ENCODE measurements at places on chromosomes 5 and 9. TPM values are rescaled to one million over a fixed set of nuclear protein-coding genes. Genes with fewer than 3 reads are reported as not detected.

DNA sequence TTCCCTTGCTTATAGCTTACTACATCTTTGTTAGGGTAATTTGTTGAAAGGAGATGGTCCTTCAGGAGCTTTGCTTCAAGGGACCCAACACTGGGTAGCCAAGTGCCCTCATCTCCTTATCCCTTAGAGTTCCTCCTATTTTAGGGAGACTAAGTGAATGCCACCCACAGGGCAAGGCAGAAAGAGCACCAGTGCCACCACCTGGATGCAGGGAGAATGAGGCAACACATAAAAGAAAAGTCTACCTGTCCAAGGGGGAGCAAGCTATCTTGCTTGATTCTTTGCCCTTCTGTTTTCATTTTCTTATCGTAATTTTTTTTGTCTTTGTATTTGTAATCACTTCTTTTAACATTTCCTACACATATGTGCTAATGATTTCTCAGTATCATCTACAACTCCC is 205.5 kb downstream of the NPR3 start:
- H3K4me3 ChIP-seq: no peak overlapping the region
- DNase-seq: no peak
- H3K4me1 ChIP-seq: no peaks in the 10 kb centered on the region
- H3K36me3 ChIP-seq: no peaks in the 10 kb centered on the region
- H3K27ac ChIP-seq: no peak overlapping the region

DNA sequence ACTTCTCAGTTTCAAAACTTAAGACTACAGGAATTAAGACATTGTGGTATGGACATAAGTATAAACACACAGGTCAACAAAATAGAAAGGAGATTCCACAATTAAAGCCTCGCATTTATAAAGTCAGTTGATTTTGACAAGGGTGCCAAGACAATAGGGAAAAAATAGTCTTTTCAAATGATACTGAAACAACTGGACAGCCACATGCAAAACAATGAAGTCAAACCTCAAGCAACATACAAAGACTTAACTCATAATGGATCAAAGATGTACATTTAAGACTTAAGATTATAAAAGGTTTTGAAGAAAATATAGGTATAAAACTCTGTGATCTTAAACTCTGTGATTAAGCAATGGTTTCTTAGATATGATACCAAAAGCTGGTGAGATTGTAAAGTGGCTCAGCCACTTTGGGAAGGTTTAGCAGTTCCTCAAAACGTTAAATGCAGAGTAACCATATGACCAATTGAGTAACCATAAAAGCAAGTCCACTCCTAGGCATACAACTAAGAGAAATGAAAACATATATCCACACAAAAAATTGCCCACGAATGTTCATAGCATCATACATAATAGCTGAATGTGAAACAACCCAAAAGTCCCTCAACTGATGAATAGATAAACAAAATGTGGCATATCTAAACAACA is 22.0 kb downstream of the HINT1 start:
- H3K4me3 ChIP-seq: no peak overlapping the region
- DNase-seq: no peak
- H3K27me3 ChIP-seq: no peaks in the 10 kb centered on the region
- H3K36me3 ChIP-seq: no peaks in the 10 kb centered on the region

DNA sequence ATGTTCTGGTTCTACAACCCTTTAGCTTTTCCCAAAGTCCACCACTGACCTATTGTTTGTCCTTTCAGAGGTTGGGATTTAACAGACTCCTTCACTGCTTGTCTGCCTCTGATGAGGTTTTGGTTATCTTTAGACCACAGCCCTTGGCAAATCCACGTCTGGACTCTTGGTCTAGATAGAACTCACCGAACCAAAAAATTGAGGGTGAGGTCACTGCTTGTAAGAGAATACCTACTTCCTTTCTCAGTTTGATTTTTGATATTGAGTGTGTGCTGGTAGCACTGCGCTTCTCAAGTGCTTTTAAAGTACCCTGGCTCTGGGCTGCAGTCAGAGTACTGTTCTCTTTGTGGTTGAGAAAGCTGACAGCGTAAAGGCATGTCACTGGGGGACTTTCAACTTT is 61.7 kb downstream of the JMY start:
- no peaks in the 10 kb centered on the region for H3K27me3 ChIP-seq
- H3K4me1 ChIP-seq: peaks cover 5% of the 10 kb centered on the region
- H3K4me3 ChIP-seq: no peak overlapping the region
- H3K36me3 ChIP-seq: peaks cover 6% of the 10 kb centered on the region
- no peak overlapping the region for H3K27ac ChIP-seq

DNA sequence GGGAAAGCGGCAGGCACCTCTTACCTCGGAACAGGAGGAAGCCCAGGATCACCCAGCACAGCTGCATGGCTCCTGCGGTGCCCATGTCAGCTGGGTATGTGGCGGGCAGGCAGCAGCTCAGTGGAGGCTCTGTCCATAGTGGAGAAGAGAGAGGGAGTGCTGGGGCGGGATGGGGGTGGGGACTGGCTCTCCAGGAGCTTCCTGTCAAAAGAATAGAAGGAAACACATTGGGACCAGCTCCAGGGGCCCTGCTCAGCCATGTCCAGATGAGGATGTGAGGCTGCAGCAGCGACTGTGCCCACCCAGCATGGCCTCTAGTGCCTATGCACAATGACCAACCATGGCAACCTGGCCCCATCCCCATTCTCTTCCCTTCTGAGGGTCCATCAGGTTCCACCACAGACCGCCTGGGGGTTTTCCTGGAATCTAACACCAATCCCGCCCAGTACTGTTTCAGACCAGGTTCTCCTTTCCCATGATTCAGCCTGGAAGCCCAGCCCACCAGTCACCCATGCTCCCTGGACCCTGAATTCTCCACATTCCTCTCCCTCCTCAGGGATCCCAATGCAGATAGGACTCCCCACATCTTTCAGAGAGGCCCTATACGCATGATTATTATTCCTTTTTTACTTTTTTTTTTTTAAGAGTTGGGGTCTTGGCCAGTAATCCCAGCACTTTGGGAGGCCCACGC is at the start of gene ECSCR:
ECSCR (minus strand) TSS at position 158 of the 691 bp plus-strand sequence; CDS start at position 85, 73 bp downstream.
- DNase-seq: peak; percentile 44
- no peaks in the 10 kb centered on the region for H3K36me3 ChIP-seq
- no peak within 1 kb of the TSS for H3K4me3 ChIP-seq
- H3K27me3 ChIP-seq: no peaks in the 10 kb centered on the region
- H3K4me1 ChIP-seq: peaks cover 15% of the 10 kb centered on the region

GRCh38 chr5:145797336-145797735 is 37.8 kb downstream of the PRELID2 start:
- H3K27me3 ChIP-seq: no peaks in the 10 kb centered on the region
- H3K4me3 ChIP-seq: no peak overlapping the region
- no peak overlapping the region for H3K27ac ChIP-seq
- no peaks in the 10 kb centered on the region for H3K4me1 ChIP-seq

DNA sequence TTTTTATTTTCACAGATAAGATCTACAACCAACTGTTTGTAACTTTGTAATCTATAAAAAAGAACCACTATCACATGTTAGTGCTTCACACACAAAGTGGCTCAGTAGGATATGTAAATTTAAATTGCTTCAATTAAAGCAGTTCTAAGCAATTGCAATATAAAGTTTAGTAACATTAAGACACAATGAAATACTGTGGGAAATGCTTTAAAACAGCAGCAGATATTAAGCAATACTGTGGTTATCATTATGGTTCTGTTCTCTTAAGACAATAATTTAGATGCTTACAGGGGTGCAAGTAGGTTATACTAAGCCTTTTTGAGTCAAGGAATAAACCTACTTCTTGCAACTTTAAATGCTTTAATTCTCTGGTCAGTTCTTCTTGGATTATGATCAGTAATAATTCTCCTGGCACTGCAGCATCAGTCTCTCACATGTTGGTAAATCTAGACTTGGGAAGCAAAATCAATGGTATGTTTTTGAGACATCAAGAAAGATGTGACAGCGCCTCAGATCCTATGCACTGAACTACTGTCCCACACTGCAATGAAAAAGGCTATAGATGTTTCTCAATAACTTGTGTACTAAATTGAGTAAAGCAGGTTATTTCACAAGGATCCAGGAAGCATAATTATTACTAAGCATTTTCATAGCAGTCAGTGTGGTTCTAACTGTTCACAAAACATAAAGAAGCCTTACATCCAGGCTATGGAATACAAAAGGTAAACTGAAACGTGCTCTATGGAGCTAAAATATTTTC is 338.7 kb upstream of the PDE4D start:
- DNase-seq: no peak
- no peak overlapping the region for H3K4me3 ChIP-seq
- H3K4me1 ChIP-seq: no peaks in the 10 kb centered on the region

DNA sequence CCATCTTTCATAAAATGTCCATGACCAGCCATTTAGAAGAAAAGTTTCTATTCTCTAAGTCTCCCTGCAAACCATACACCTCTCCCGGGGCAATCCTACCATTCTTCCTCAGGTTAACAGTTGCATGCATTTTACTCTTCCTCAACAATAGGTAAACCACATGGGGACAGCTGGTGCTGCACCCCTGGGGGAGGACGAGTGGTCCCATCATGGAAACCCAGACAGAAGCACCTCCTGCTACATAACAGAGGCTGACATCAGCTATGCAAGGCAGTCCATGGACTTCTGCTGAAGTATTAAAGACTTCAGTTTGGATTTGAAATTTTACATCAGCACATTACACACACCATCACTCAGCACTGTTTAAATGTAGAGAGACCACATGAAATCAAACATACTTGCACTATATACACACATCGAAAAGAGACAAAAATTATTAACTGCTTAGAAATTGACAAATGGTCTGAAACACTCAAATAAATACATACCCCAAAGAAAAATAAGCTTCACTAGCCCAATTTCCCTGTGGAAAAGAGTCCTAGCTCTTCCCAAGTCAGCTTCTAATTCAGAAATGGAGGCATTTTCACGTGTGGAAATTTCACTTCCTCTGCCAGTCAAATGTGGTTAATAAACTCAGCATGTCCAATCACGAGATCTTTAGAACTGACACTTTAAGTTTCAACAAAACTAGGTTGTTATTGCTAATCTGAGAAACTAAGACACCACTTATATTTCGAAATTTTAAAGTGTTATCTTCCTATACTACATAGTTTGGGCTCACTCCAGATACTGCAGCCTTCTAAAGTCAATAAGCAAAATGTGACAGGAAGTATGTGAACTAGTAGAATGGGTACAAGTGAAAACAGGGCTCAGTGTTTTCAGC is 173.4 kb downstream of the ROR2 start:
- no peaks in the 10 kb centered on the region for H3K4me1 ChIP-seq
- H3K27me3 ChIP-seq: peaks cover 30% of the 10 kb centered on the region
- no peaks in the 10 kb centered on the region for H3K36me3 ChIP-seq
- H3K4me3 ChIP-seq: no peak overlapping the region

- no peaks in the 10 kb centered on the region for H3K27me3 ChIP-seq
- H3K27ac ChIP-seq: no peak overlapping the region
- DNase-seq: no peak
- no peaks in the 10 kb centered on the region for H3K36me3 ChIP-seq
- H3K4me1 ChIP-seq: no peaks in the 10 kb centered on the region
These were observed 39.0 kb upstream of the TARS1 start for GRCh38 chr5:33401482-33402390.

DNA sequence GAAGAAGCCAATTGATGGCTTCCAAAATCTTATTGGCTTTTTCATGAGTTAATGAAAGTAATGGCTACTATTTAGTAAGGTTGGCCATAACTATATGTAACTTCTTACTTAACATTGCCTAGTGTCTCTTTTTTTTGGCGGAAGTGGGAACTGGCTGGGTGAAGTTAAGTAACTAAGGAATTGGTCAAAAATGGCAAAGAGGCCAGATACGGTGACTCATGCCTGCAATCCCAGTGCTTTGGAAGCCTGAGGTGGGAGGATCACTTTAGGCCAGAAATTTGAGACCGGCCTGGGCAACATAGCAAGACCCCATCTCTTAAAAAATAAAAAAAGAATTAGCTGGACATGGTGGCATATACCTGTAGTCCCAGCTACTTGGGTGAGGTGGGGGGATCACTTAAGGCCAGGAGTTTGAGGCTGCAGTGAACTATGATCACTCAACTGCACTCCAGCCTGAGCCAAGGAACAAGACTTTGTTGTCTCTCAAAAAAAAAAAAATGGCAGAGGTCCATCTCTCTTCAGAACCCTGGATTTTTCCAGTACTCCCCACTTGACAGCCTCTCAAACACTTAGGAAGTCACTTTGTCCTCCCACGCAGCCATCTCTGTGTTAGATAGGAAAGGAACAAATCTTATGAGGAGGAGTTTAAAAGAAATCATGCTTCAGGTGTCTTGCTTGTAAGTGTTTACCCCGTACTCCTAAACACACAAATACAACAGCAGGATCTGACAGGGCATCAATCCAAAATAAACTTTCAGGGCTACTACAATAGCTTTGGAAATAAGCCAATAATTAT is 75.7 kb downstream of the TEK start:
- peaks cover 10% of the 10 kb centered on the region for H3K27me3 ChIP-seq
- no peaks in the 10 kb centered on the region for H3K36me3 ChIP-seq
- H3K27ac ChIP-seq: no peak overlapping the region
- no peak for DNase-seq
- no peaks in the 10 kb centered on the region for H3K4me1 ChIP-seq

DNA sequence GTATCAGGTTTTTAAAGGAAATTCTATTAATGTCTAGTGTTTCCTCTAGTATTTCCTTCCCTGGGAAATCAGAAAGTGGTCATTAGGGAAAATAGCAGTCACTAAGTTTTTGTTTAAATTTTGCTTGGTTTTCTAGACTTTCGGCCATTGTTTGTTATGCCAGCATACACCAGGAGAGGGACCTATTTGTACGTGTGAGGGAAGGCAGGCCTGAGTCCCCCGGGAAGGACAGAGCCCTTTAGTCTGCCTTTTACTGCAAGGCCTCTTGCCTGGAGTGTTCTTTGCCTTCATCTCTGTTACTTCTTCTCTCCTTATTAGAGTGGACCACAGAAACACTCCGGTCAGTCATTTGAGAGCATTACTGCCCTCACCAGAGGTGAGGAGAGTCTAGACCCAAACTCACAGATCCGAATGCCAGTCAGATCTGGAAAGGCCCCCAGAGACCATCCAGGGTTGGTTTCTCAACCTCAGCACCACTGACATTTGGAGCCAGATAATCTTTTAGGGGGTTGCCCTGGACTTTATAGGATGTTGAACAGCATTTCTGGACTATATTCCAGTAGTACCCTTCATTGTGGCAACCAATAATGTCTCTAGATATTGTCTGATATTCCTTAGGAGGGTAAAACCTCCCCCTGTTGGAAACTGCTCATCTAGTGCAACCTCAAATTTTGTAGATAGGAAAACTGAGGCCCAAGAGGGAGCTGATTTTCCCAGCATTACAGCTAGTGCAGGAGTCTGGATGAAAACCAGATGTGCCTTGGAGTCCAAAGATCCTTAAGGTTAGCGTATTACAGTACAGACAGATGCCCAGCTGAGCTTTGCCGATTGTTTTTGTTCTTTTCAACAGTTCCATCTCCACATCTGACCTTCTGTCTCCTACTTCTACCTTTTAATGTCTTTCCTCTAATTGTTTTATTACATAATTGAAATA is 93.0 kb upstream of the NIPAL4 start:
- H3K4me1 ChIP-seq: peaks cover 15% of the 10 kb centered on the region
- peak overlapping the region; percentile 74 for H3K27ac ChIP-seq
- no peaks in the 10 kb centered on the region for H3K27me3 ChIP-seq
- H3K36me3 ChIP-seq: peaks cover 4% of the 10 kb centered on the region

GRCh38 chr5:116675626-116675910 is 100.9 kb upstream of the SEMA6A start:
- no peaks in the 10 kb centered on the region for H3K4me1 ChIP-seq
- peaks cover 3% of the 10 kb centered on the region for H3K27me3 ChIP-seq
- no peaks in the 10 kb centered on the region for H3K36me3 ChIP-seq
- no peak overlapping the region for H3K27ac ChIP-seq

- no peak overlapping the region for H3K4me3 ChIP-seq
- peaks cover 42% of the 10 kb centered on the region for H3K27me3 ChIP-seq
- no peaks in the 10 kb centered on the region for H3K36me3 ChIP-seq
- no peak for DNase-seq
- no peaks in the 10 kb centered on the region for H3K4me1 ChIP-seq
These were observed 95.5 kb downstream of the TMEM161B start for GRCh38 chr5:88172847-88173758.

Gene ATP6V1G1
- 170 TPM for total RNA-seq

Gene RASGEF1C
- total RNA-seq: not detected

Gene IRX2
- not detected for total RNA-seq

Gene RNF183
- total RNA-seq: 0.23 TPM
